Keratinocyte (primary cell): ENCODE measurements at places on chromosomes 7 and 10. TPM values are rescaled to one million over a fixed set of nuclear protein-coding genes. Genes with fewer than 3 reads are reported as not detected.
A peak's percentile ranks its signal among the peaks of the same experiment; 100 is the strongest.

DNA sequence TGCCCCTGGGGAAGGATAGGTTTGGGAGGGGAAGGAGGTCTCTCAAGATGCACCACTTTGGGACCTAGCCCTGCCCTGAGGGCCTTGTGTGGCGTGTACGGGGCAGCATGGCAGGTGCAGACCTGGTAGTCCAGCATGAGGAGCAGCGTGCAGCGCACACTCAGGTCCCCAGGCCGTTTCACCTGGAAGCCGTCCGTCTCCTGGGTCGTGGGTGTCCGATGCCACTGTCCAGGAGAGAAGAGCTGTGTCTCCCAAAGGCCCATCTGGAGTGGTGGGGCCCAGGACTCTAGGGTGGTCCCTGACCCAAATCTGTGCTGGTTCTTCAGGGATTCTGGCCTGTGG is 6.8 kb downstream of the SMARCD3 start:
- H3K4me1 ChIP-seq: no peaks in the 10 kb centered on the region
- peaks cover 22% of the 10 kb centered on the region for H3K27me3 ChIP-seq
- H3K4me3 ChIP-seq: no peak overlapping the region

- H3K27ac ChIP-seq: peak overlapping the region; percentile 12
- no peak overlapping the region for H3K4me3 ChIP-seq
- no peak for DNase-seq
- H3K36me3 ChIP-seq: no peaks in the 10 kb centered on the region
These were observed 20.8 kb downstream of the ACSM6 start for GRCh38 chr10:95214793-95215192.

DNA sequence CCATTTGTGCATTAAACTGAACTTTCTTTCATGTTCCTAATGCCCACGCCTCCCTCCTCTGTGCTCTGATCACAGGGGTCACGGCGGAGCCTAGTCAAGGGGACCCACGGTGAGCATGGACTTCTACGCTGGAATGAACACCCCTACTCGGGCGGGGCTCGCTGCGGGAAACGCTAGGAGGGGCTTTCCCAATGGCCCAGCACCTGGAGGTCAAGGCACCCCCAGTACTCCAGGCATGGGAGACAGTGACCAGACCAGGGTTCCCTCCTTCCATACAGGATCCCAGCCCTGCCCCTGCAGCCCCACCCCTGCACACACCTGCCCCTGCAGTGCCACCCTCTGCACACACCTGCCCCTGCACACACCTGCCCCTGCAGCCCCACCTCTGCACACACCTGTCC is 27.1 kb upstream of the NKX6-2 start:
- no peak overlapping the region for H3K27ac ChIP-seq
- H3K4me1 ChIP-seq: no peaks in the 10 kb centered on the region
- H3K27me3 ChIP-seq: peaks cover 1% of the 10 kb centered on the region
- no peak overlapping the region for H3K4me3 ChIP-seq

DNA sequence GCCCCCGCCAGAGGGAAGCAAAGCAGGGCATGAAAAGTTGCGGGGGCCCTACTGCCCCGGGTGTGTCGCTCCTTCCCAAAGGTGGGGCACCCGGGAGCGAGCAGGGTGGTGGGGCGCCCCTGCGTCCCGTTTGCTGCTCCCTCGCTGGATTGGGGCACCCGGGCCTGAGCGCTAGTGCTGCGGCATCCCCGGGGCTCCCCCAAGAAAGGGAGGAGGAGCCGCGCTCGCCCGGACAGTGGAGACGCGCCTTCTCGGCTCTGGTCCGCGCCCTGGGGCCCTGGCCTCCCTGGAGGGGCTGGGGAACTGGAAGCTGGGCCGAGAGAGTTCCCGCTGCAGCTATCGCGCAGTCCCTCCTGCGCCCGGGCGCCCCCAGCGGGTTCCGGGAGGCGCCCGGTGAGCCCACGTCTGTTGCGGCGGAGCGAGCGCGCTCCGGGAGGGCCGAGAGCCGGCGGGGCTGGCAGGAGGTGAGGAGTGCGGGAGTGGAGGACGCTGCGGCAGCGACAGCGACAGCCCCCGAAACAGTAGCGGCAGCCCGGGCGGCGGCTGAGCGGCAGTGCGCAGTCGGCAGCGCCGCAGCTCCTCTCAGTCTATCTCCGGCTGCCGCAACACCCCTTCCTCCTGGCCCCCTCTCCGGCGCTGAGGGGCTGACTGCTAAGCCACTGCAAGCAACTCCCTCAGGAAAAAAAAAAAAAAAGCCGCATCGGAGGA is 504 bp upstream of the BMPER start:
- H3K36me3 ChIP-seq: no peaks in the 10 kb centered on the region
- H3K4me3 ChIP-seq: peak overlapping the region; percentile 51
- peaks cover 4% of the 10 kb centered on the region for H3K27me3 ChIP-seq
- peaks cover 8% of the 10 kb centered on the region for H3K4me1 ChIP-seq
- H3K27ac ChIP-seq: peak overlapping the region; percentile 20

DNA sequence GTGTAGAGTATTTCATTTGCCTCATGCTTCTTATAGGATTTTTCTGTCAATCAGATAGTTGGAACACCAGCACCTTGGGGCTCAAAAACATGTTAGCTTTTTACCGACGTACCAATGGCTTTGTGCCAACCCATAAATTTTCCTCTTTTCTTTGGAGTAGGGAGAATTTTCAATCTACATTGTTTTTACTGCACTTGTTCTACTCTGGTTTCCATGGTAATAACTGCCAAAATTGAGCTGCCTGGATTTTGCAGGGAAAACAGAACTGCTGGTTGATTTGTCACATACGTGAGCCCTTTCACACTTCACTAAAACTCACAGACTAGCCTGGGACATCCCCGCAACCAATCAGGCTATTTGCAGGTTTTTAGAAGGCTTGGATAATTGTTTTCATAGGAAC is 189.7 kb downstream of the ARHGAP21 start:
- H3K27ac ChIP-seq: no peak overlapping the region
- no peak for DNase-seq
- H3K4me1 ChIP-seq: no peaks in the 10 kb centered on the region
- H3K4me3 ChIP-seq: no peak overlapping the region
- H3K36me3 ChIP-seq: peaks cover 29% of the 10 kb centered on the region
- H3K27me3 ChIP-seq: no peaks in the 10 kb centered on the region

- H3K27me3 ChIP-seq: no peaks in the 10 kb centered on the region
- H3K4me1 ChIP-seq: peaks cover 20% of the 10 kb centered on the region
- no peak overlapping the region for H3K4me3 ChIP-seq
- no peaks in the 10 kb centered on the region for H3K36me3 ChIP-seq
- no peak overlapping the region for H3K27ac ChIP-seq
- no peak for DNase-seq
These were observed 104.0 kb upstream of the PRR15 start for GRCh38 chr7:29459589-29459988.

- peaks cover 5% of the 10 kb centered on the region for H3K36me3 ChIP-seq
- no peak for DNase-seq
- H3K4me3 ChIP-seq: no peak overlapping the region
- peaks cover 5% of the 10 kb centered on the region for H3K4me1 ChIP-seq
These were observed 67.1 kb downstream of the ABCC2 start for GRCh38 chr10:99849536-99849935.

DNA sequence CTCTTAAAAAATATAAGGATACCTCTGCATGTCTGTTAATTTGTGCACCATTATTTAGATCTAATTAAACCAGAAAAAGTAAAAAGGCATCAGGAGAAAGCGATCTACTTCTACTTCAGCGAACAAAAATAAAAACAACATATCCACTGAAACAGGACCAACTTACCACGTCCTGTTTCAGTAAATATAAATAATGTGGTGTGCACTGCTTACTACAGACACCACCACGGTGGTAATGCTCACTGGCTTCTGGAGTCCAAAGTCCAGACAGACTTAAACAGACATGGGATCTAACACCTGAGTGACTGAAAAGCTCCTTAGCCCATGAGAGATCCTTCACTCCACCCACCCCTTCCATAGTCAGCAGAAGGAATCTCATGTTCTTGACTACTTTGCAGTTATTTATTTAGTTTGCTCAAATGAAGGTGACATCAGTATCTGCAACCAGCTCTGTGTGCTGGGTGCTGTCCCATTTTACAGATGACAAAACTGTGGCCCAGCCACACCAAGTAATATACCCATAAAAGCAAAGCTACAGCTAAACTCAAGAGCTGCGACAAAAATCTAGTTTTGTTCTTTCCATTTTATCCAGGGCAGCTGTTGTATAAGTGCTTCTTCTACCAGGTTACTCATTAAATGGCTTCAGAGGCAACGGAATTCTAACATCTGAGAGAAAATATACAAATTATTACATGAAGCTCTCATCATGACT is 62.1 kb upstream of the NCAPG2 start:
- peaks cover 19% of the 10 kb centered on the region for H3K36me3 ChIP-seq
- H3K4me1 ChIP-seq: no peaks in the 10 kb centered on the region
- H3K4me3 ChIP-seq: no peak overlapping the region

DNA sequence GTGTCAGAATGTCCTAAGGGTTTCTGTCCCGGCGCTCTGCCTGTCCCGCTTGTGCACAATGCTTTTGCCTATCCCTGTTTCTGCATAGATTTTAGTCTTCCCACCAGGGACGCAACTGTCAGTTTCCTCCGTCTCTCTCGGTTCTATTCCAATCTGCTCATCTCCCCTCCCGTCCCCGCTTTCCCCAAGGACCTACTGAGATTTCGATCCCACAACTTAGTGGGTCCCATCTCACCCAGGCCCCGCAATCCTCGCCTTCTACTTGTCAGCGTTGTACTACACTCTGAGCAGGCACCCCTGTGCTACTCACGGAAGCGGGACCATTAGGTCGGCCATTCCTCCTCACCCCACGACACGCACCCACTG is 519 bp upstream of the ZNF655 start:
- H3K27ac ChIP-seq: peak overlapping the region; percentile 92
- peak overlapping the region; percentile 89 for H3K4me3 ChIP-seq
- peaks cover 42% of the 10 kb centered on the region for H3K4me1 ChIP-seq
- no peaks in the 10 kb centered on the region for H3K27me3 ChIP-seq
- DNase-seq: no peak

- H3K27ac ChIP-seq: no peak overlapping the region
- H3K27me3 ChIP-seq: no peaks in the 10 kb centered on the region
- H3K4me3 ChIP-seq: no peak overlapping the region
These were observed 197.1 kb upstream of the CXCL12 start for GRCh38 chr10:44581996-44582395.

DNA sequence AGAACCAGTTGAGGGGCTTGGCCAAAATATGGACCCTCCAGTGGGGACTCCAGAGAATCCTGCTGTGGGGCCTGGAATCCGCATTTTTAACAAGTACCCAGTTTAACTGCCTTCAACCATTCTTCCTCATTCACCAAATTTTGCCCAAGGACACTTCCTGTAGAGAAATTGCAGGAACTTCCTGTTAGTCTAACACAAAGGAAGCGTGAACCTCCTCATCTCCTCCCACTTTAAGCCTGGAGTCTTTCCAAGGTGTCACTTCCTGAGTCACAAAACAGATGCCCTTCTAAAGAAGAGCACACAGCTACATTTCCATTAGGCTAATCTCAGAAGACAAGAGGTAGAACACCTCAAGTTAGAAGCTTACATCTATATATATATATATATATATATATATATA is 188.4 kb downstream of the PPP1R17 start:
- H3K36me3 ChIP-seq: no peaks in the 10 kb centered on the region
- no peak overlapping the region for H3K4me3 ChIP-seq
- peaks cover 4% of the 10 kb centered on the region for H3K4me1 ChIP-seq
- no peaks in the 10 kb centered on the region for H3K27me3 ChIP-seq
- H3K27ac ChIP-seq: no peak overlapping the region

DNA sequence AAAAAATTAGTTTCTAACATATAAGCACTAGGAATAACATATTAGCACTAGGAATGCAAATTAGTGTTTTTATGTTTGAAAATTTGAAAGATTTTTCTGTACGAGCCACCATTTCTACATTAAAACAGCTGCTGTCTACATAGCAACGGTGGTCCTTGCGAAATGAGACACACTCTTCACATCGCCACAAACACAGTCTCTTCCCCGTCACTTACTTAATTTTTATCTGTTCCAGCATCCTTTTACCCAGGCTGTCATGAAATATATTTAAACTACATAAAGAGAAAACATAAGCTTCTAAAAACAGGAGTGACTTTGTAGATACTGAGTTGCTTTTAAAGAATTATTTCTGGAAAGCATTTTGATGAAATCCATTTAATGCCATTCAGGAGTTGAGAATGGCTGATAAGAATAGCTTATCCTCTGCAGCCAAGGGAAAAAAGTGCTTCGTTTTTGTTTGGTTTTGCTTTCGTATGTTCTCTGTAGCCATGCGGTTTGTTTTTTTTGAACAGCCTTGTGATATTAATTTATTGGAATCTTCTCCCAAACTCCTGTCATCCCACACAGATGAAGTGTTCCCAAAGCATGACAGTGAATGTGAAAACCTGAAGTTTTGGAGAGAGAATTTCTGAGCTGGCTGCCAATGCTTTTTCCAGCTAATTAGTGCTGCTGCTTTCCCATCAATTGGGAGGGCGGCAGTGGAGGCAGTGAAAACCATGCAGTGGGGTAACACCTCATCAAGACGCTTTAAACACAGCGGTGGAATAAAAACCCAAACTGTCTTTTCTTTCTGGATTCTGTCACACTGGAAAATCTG is 603.7 kb upstream of the ADARB2 start:
- no peak overlapping the region for H3K4me3 ChIP-seq
- no peaks in the 10 kb centered on the region for H3K36me3 ChIP-seq
- no peaks in the 10 kb centered on the region for H3K4me1 ChIP-seq
- H3K27ac ChIP-seq: no peak overlapping the region

Gene TRUB1
- 12.6 to 20.5 TPM (median 14.3 TPM) in 3 replicates for polyA plus RNA-seq

Gene GRID1
- 0.01 to 0.03 TPM (median 0.03 TPM) in 3 replicates for polyA plus RNA-seq

Gene ANKRD61
- polyA plus RNA-seq: 0.10 to 0.22 TPM in 2 of 3 replicates, not detected in the other

Gene UNCX
- polyA plus RNA-seq: not detected in 3 replicates

Gene MKI67
- polyA plus RNA-seq: 0.95 to 12.2 TPM (median 10.4 TPM) in 3 replicates

Gene CCDC7
- 0.43 to 1.1 TPM (median 0.58 TPM) in 3 replicates for polyA plus RNA-seq
